ENCODE measurements at places on chromosomes 7 and 10.

GRCh38 chr7:33325754-33326484, 196.6 kb downstream of the BBS9 start:
- no peak for DNase-seq

GRCh38 chr7:20482071-20482470, 133.4 kb upstream of the ABCB5 start:
- no peak for DNase-seq

DNA sequence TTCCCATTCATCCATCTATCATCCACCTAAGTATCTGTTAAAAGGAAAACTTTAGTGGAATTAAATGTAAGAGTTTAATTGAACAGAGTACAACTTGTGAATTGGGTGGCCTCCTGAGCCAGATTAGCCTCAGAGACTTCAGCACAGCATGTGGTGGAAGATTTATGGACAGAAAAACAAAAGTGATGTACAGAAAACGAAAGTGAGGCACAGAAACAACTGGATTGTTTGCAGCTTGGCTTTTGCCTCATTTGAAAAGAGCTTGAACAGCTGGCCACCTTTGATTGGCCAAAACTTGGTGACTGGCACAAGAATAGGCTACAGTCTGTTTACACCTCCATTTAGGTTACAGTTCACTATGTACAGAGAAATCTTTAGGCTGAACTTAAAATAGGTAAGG, 1463.4 kb upstream of the CELF2 start:
- DNase-seq = no peak

DNA sequence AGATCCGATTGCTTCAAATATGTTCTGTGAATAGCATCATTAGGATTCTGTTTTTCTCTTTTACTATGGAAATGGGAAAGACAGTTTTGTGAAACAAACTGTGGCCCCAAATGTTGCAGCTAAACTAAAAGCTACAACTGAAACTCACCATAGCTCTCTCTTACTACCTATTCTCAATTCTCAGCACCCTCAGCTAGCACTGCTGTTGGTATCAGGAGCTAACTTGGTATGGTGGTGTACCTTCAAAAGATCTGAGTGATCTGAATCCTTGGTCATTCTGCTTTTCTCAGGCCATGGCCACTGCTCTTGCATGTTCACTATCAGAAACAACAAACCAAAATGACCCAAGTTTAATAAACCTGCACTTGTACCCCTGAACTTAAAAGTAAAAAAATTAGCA, 1208.0 kb downstream of the SORCS1 start:
- no peak for DNase-seq

DNA sequence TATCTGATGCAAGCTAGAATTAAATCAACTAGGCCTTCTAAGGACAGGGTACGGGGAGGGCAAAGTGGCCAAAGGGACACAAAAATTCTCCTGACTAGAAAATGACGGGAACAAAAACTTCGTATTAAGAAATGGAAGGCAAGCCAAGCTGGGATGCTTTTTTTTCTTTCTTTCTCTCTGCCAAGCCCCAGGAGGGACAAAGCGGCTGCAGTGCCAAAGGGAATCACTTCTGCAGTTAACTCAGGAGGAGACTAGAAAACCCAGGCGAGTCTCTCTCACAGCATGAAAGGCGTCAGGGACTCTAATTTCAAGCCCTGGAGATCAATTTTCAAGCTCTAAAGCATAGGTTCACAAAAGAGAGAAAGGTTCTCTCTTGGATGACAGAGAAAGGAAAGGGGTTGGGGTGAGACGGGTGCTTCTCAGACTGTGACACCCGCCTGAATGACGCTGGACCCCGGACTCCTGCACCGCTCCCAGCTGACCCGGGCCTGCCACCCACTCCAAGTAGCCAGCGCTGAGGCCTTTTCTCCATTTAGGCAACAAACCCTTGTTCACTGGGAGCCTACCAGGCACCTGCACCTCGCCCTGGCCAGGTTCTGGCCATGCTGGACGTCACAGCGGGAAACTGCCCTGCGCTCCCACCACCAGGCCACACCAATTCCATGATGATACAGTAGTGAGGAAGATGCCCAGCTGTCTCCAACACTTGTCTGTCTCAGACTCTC, 56.5 kb downstream of the KIAA1549 start:
- no peak for DNase-seq

DNA sequence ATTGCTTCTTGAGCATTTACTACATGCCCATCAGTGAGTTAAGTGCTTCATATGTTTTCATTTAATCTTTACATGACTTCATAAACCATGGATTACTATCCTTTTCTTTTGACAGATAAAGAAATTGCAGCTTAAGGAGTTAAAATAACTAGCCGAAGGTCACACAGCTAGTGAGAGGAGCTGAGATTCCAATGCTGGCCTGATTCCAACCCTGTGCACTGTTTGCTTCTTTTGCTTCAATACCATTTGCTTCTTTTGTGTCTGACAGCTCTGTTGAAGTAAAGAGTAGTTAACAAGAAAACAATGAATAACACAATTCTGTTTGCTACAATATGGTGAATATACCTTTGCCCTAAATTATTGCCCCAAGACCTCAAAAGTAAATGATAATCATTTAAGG, 132.4 kb downstream of the GRM3 start:
- no peak for DNase-seq

DNA sequence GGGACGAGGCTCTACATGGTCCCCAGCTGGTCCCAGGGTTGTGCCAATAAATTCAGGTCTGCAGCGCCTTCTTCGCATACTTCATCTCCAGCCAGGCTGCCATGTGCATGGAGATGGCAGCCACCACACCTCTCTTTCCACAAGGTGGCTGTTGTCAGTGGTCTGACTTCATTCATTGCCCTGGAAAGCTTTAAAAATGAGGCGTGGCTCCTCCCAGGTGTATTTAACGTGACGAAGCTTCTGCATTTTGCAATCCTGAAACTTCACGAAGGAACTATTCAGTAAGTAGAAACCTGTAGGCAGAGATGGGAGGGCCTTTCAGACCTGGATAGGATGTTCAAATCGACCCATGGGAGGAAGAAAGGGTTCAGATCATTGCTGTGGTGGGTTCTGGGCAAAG, 53.7 kb downstream of the PFKFB3 start:
- no peak for DNase-seq

DNA sequence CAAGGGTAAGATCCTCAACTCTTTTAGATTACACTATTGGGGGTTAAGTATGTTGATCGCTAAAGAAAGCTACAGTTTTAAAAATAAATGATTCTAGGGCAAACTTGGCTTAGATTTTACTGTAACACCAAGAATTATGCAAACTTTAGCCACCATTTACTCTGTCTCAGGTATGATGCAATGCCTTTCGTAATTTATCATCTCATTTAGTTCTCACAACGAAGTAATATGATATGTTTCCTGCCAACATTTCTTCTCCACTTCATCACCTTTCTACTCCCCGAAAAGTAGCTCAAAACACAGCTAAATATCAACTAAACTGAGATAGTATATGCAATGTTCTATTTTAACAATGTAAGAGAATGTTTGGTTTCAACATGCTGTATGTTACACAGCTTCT, 21.1 kb downstream of the FAM133B start:
- DNase-seq = no peak

All from CD4-positive, alpha-beta T cell (primary cell).